Stimulated activated CD4-positive, alpha-beta T cell treated with anti-CD3 and anti-CD28 coated beads, Interleukin-12 subunit alpha, Interleukin-12 subunit beta, amount 100 ng/mL, for 48 hours (primary cell): ENCODE measurements at places on chromosomes 5 and 9.
A peak's percentile ranks its signal among the peaks of the same experiment; 100 is the strongest.

DNA sequence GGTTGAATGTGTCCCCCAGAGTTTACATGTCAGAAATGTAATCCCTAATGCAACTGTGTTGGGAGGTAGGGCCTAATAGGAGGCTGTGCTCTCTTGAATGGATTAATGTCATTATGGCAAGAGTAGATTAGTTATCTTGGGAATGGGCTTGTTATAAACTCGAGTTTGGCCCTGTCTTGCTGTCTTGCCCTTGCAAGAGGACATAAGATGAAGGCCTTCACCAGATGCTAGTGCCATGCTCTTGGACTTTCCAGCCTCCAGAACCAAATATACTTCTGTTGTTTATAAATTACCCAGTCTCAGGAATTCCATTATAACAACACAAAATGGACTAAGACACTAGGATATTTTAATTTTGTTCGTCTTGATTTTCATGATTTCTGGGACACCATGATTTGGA is 5.4 kb downstream of the PIK3R1 start:
- no peak for DNase-seq

DNA sequence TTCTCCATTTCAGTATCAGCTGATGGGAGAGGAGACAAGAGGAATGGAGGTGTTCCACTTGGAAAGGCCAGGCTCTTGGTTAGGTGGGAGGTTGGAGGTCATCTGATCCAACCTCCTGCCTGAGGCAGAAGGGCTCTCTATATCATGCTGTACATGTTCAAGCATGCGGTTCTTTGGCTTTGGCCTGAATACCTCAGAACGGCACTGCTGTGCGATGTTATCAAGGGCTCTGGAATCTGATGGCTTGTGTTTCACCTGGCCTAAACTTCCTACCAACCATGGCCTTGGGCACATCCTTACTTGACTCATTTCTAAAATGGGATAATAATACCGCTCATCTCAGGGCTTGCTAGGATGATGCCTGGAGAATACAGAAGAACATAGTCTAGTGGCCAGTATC is 90.1 kb upstream of the FAM169A start:
- DNase-seq: no peak

GRCh38 chr5:145983446-145983845 is 47.1 kb downstream of the SH3RF2 start:
- no peak for DNase-seq

DNA sequence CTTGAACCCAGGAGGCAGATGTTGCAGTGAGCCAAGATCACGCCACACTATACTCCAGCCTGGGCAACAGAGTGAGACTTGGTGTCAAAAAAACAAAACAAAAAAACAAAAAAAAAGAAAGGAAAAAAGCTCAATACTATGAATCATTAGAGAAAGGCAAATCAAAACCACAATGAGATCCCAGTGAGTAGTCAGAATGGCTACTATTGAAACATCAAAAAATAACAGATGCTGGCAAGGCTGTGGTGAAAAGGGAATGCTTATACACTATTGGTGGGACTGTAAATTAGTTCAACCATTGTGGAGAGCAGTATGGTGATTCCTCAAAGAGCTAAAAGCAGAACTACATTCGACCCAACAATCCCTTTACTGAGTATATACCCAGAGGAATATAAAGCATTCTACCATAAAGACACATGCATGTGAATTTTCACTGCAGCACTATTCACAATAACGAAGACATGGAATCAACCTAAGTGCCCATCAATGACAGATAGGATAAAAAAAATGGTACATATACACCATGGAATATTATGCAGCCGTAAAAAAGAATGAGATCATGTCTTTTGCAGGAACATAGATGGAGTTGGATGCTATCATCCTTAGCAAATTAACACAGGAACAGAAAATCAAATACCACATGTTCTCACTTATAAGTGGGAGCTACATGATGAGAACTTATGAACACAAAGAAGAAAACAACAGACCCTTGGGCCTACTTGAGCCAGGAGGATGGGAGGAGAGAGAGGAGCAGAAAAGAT is 81.9 kb upstream of the ARRDC3 start:
- DNase-seq: no peak

DNA sequence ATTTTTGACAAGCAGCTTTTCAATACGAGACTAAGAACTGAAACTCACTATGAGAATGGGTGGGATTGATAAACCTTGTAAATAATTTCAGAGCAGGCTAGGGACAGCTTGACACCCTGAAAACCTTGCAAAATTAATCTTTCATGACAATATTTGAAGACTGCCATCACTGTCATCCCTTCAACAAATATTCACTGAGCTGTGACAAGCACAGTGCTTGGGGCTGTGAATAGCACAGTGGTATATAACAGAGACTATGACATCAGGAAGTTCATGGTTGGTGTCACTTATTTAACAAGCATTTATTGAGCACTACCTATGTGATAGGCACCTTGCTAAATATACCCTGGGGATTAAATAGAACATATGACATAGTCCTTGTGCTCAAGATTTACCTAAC is 741.0 kb upstream of the RIOK2 start:
- DNase-seq: no peak

- DNase-seq: no peak
Measured at GRCh38 chr9:73573235-73573634, 421.6 kb downstream of the ANXA1 start.

- DNase-seq: peak; percentile 19
Measured at GRCh38 chr9:7216004-7216841, 458.4 kb downstream of the KDM4C start.

- no peak for DNase-seq
Measured at GRCh38 chr9:121262953-121263352, 5.0 kb upstream of the GSN start.

GRCh38 chr5:157554179-157555036 is 21.2 kb downstream of the ADAM19 start:
- no peak for DNase-seq

- DNase-seq: no peak
Measured at GRCh38 chr5:54476682-54477081, 21.2 kb downstream of the HSPB3 start.

- no peak for DNase-seq
Measured at GRCh38 chr5:96645091-96645490, 17.1 kb upstream of the CAST start.

GRCh38 chr9:108746864-108747263 is 108.9 kb downstream of the ACTL7B start:
- DNase-seq: no peak

DNA sequence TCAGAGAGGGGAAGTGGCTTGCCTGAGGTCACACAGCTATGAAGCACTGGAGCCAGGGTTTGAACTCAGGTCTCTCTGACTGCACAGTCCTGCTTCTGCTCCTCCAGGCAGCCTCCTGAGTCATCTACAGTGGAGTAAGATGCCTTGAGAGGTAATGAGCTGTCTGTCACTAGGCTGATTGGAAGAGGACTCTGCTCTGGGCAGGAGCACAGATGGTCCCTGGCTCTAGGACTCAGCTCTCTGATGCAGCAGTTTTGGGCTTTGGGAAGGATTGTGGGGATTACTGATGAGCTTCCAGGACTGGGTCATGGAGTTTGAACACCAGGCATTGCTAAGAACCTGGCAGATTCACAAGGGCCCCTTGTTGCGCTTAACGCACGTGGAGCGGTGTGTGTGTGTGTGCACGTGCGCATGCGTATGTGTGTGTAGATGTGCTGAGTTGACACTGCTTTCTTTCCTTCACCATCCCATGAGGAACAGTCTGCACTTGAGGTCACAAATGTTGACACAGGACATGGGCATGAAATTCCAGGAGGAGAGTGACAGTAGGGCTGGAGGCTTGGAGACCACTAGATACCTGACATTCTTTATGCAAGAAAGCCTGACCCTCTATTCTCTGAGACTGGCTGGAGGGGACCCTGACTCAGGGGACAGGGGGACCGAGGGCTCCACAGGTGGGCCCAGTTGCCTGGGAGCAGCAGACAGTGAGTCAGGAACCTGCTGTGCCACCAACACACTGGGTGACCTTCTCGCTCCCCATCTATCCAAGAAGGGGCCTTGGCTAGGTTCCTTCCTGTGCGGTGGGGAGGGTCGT is 170.5 kb downstream of the RGS3 start:
- no peak for DNase-seq

DNA sequence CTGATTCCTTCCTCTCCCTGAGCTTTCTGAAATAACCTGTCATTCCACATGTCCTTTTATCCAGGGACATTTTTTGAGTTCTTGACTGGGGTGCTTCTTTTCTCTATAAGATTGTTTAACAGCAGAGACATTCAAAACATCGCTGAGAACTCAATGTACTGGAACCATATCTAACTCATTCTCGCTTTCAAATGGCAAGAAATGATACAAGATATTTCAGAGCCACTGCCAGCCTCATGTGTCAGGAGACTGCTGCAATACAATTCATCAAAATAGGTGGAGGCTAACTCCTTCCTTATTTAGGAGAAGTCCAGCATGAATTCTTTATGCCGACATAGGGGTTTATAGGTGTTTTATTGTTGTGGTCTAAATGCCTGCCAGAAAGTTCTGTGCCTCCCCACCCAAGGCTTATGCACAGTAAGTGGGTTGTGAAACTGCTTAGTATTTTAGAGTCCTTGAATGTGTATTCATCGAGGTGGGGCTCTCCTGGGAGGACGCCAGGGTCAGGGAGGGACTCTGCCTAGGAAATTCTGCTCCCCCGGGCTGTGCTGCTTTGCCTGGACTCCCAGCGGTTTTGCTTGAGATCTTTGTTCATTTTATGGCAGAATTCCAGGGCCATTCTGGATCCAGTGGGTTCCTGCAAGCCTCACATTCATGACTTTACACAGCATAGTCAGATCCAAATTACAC is 53.9 kb downstream of the ZNF474 start:
- no peak for DNase-seq

DNA sequence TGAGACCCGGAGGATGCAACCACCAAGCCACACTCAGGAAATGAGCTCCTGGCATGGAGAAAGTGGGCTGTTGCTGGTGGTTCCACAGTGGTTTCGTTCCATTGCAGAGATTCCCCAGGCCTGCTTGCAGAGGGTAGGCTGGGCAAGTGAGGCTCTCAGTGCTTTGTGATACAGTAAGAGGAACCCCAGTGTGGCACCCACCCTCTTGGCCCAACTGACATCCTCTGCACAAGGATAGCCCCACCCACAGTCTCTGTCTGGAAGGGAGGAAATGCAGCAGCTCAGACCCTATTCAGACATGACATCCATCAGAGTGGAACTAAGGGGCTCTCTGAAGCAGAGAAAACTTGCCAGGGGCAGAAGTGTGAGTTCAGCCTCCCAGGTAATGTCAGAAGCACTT is 69.6 kb upstream of the FSTL4 start:
- no peak for DNase-seq

DNA sequence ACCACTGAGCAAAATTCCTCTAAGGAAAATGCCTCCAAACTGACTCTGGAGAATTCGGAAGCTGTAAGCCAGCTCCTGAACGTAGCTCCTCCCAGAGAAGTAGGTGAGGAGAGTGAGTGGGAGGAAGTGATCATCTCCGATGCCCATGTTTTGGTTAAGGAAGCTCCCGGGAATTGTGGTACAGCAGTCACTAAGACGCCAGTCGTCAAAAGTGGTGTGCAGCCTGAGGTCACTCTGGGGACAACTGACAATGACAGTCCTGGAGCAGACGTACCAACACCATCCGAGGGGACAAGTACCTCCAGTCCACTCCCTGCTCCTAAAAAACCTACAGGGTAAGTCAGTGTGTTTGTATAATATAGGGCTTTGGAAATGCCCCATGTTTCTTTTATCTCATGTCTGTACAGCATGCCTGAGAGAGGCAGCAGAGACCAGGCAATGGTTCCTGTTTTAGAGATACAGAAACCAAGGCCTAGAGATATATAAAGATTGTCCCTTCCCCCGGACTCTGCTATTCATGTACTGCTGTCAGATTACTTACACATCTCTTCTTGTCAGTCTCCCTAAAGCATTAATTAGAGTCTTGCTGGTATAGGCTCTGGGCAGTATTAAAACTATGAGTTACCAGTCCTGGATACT is 23.9 kb downstream of the HMGXB3 start:
- no peak for DNase-seq

DNA sequence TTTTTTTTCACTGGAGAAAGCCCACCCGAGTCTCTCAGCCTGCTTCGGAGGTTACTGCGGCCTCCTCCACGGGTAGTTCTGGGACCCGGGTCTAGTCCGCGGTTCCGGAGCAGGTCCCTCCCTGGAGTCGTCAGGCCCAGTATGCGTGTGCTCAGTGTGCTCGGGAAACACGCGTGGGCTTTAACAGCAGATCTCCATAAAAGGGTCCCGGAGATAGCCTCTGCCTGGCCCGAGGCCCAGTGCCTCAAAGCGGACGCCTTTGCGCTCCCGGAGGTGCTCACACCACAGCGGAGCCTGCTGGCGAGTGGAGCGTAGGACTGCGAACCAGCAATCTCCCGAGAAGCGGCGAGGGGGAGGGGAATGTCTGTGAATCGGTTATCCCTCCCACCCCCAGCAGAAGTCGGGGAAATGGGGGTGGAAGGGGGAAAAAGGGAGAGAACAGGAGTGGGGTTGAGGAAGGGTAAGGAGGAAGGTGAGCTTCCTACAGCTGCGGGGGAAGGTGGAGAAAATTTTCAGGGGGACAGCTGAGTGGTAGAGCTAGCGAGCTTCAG is 28.7 kb downstream of the CDKN2A start:
- peak; percentile 23 for DNase-seq

GRCh38 chr5:6029811-6030271 is 348.5 kb downstream of the MED10 start:
- no peak for DNase-seq

DNA sequence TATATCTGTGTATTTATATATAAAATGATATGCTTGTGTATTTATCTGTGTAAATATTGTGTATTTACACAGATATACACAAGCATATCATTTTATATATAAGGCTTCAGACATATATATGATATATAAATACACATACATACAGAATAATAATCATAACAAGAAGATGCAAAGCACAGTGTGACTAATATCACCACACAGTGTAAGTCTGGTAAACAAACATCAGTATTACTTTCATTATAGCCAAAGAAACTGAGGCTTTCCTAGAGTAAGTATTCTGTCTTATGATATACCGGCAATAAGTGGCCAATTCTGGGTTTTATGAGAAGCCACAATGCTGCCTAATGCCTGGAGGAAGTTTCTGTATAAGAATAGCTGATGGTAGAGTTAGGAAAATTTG is 29.9 kb upstream of the RAPGEF6 start:
- DNase-seq: no peak

DNA sequence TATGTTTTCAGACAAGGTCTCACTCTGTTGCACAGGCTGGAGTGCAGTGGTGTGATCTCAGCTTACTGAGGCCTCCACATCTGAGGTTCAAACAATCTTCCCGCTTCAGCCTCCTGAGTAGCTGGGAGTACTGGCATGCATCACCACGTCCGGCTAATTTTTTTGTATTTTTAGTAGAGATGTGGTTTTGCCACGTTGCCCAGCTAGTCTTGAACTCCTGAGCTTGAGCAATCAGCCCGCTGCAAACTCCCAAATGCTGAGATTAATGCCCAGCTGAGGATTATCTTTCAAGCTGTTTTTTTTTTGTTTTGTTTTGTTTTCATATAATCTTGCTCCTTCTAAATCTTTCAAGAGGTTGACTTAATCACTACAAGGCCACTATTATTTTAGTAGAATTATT is 47.3 kb upstream of the SLC28A3 start:
- no peak for DNase-seq
